ENCODE measurements at places on chromosomes 3 and 15.

DNA sequence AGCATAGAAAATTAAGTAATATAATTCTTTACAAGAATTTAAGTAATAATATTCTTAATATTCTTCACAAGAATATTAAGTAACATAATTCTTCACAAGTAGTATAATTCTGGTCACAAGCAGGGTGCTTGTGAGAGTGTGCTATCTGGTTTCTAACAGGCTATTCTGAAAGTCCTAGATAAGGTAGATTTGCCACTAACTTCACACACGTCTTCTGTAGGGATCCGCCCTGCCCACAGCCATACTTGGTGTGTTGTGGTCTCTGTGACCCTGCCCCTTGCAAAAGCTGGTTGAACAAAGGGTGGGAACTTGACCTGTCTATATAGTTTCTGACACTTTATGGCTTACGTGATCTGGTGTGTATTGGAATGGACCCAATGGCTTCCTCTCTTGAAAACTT is 253.4 kb upstream of the MDFIC2 start:
- DNase-seq, result no peak

DNA sequence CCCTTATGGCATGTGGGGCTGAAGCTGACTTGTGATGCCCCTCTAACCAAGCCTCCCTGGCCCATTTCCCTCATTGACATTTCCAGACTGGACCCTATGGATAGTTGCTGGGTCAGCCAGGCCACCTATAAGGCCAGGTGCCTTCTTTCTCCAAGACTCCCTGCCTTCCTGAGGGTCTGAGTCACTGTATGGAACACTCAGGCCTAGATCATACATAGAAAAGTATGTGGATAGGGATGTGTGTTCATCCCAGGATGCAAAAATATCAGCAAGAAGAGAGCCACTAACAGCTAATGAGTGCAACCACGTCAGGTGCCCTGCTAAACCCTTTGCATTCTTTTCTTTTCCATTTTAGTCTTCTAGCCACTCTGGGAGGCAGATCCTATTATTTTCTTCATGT is 168.4 kb upstream of the WNT5A start:
- DNase-seq, result no peak

DNA sequence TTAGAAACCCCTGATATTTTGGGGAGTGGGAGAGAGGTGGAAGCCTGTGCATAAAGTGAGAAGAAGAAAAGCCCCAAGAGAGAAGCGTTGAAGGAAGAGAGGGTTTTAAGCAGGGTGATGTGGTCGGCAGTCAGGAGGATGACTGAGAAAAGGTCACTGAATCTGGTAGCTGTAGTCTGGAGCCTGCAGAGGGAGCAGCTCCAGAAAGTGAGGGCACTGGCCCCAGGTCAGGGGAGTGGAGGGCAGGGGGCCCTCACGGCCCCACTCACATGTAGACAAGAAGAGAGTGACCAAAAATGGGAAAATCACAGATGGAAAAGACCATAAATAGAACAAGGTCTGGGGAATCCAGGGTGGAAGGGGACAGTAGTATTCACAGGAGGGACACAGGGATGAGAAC is 105.5 kb downstream of the RYK start:
- no peak for DNase-seq

DNA sequence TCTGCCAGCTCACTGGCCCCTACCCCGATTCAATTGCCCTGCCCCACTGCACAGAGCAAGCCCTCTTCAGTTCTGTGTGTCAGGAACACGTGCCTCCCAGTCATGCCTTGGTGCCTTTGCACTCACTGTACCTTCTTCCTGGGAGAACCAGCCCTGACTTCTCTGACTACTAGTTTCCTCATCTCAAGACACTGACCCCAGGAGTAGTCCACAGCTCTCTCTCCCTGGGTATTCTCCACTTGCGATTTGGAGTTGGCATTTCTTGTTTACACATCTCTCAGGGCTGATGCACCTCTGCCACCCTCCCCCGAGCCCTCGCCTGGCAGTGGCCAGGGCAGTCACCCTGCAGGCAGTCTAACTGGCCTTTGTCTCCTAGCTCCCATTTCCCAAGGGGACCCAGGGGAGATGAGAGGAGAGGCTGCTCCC is 5.7 kb downstream of the CISH start:
- DNase-seq, result no peak

GRCh38 chr3:100879195-100879810 is 113.9 kb downstream of the ABI3BP start:
- no peak for DNase-seq

All from left renal cortex interstitium (tissue), 4 donors.